ENCODE measurements at places on chromosomes 16 and 17. TPM values are rescaled to one million over a fixed set of nuclear protein-coding genes. Genes with fewer than 3 reads are reported as not detected.

Gene CDH8
- not detected for total RNA-seq

- DNase-seq: no peak
Observed at GRCh38 chr17:48563385-48563838, 14.7 kb downstream of the HOXB4 start.

Gene CDRT15L2
- total RNA-seq: not detected

- no peak for DNase-seq
Observed at GRCh38 chr17:79899584-79899983, 60.3 kb upstream of the CBX4 start.

GRCh38 chr17:79210638-79211037 is 136.0 kb downstream of the ENGASE start:
- no peak for DNase-seq

GRCh38 chr16:27242868-27243590 is 25.5 kb downstream of the NSMCE1 start:
- DNase-seq: peak; percentile 52

GRCh38 chr17:82957961-82958561 is 118.2 kb upstream of the ZNF750 start:
- DNase-seq: no peak

Gene ADAD2
- 0.18 TPM for total RNA-seq

- peak; percentile 33 for DNase-seq
Observed at GRCh38 chr16:78122774-78123315, 23.4 kb downstream of the WWOX start.

- DNase-seq: no peak
Observed at GRCh38 chr17:17351901-17352781, 49.0 kb downstream of the NT5M start.

Gene RND2
- total RNA-seq: 0.16 TPM

GRCh38 chr16:69404275-69404805 is 18.5 kb upstream of the TERF2 start:
- DNase-seq: no peak

Gene CHD9NB
- total RNA-seq: 0.14 TPM
